Mesothelial cell of epicardium (in vitro differentiated cells): ENCODE measurements at places on chromosomes 7 and 10. TPM values are rescaled to one million over a fixed set of nuclear protein-coding genes. Genes with fewer than 3 reads are reported as not detected.

DNA sequence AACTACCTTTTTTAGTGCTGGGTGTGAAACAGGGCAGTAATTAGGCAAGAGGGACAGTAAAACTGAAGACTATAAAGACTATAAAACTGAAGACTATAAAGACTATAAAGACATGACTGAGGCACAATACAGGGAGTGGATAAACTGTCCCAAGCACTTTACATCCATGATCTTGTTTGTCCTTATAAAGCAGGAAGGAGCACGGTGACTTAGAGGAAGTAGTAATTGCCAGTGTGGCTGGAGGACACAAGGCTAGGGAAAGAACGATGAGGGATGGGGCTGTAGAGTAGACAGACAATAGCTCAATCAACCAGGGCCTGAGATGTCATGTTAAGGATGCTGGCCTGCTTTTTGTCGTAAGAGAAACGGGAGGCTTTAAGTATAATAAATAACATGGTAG is 26.0 kb downstream of the DNAJC12 start:
- H3K4me3 ChIP-seq = no peak overlapping the region
- H3K27ac ChIP-seq = no peak overlapping the region
- no peak for DNase-seq
- H3K27me3 ChIP-seq = no peaks in the 10 kb centered on the region

DNA sequence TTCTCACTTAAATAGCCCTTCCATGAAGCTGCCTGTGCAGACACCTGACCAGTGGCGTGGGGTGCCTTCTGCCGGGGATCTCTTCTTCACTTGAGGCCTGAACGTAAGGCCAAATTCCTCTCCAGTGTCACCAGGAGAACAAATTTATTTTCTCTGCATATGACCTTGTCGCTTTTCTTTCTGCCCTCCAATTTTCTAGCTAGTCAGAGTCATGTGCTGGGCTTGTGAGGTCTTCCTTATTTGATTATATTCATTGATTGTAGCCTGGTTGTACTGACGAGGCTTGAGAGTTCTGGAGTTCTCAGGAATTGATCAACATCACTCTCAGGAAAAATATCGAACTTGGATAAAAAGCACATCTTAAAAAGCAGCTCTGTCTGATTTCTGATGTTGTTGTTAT is 255.7 kb downstream of the BUB3 start:
- DNase-seq = no peak
- H3K4me3 ChIP-seq = no peak overlapping the region
- no peaks in the 10 kb centered on the region for H3K4me1 ChIP-seq
- H3K27ac ChIP-seq = no peak overlapping the region
- H3K36me3 ChIP-seq = no peaks in the 10 kb centered on the region

DNA sequence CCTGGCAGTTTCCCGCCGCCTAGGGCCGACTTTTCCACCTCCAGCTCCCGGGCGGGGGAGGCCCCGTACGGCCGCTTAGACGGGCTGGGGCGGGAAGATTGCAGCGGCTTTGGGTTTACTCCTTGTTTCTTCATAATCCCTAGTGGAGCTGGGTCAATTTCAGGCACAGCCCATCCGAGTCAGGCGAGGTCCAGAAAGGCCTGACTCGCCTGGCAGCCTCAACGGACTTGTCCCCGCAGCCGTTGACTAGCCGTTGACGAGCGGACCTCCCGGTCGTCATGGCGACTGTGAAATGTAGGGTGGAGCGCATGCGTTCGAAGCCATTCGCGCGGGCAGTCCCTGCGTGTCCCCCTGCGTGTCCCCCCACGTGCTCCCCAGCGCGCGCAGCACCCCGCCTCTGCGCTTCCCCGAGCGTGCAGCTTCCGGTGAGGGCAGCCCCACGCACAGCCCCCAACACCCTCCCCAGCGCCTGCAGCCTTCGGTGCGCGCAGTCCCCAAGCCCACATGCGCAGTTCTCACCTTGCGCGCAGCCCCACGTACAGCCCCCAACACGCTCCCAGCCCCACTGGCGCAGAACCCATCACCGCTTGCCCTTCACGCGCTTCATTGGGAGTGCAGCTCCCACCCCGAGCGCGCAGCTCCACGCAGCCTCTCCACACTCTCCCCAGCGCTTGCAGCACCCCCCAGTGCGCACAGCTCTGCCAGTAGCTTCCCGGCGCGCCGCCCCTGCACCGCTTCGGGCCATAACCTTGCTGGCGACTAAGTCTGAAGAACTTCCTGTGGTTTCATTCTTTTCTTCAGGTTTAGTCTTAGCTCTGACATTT is 67.8 kb downstream of the TBX20 start:
- no peak overlapping the region for H3K27ac ChIP-seq
- H3K27me3 ChIP-seq = peaks cover 55% of the 10 kb centered on the region
- H3K4me3 ChIP-seq = peak overlapping the region; percentile 75
- peak; percentile 20 for DNase-seq
- H3K4me1 ChIP-seq = peaks cover 19% of the 10 kb centered on the region
- H3K36me3 ChIP-seq = no peaks in the 10 kb centered on the region

DNA sequence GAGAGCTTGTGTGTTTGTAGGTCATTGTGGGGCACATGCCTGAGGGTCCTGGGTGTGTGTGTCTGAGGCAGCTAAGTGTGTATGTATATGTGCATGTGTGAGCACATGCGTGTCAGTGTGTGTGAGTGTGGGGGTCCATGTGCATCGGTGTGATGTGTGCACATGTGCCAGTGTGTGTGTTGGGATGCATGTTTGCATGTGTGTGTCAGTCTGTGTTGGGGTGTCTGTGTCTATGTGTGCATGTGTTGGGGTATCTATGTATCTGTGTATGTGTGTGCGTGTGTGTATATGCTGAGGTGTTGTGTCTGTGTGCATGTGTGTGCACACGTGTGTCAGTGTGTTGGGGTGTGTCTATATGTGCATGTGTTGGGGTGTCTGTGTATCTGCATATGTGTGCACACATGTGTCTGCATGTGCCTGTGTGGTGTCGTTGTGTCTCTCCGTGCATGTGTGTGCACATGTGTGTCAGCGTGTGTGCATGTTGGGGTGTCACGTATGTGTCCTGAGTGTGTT is 33.3 kb downstream of the PWWP2B start:
- H3K36me3 ChIP-seq = no peaks in the 10 kb centered on the region
- no peak for DNase-seq
- no peaks in the 10 kb centered on the region for H3K27me3 ChIP-seq

- no peaks in the 10 kb centered on the region for H3K36me3 ChIP-seq
- H3K27ac ChIP-seq = no peak overlapping the region
- no peaks in the 10 kb centered on the region for H3K27me3 ChIP-seq
- H3K4me1 ChIP-seq = peaks cover 4% of the 10 kb centered on the region
These were observed 27.3 kb downstream of the HYAL4 start for GRCh38 chr7:123871998-123872867.

DNA sequence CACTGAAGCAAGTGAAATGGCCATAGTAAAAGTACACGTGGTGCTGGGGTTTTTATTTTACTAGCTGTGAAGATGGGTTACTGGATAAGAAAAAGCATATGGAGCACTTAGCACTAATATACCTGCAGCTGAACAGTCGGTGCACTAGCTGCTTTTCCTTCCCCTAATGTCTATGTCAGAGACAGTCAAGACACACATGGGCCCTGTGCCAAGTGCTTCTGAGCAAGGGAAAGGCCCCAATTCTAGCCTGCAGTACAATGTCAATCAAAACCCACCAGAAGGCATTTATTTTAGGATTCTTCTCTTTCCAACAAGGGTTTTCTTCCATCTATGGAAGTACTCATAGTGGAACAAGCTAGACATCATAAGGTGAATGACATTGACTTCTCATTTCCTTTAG is 716.7 kb downstream of the CCSER2 start:
- no peak for DNase-seq
- H3K36me3 ChIP-seq = no peaks in the 10 kb centered on the region
- H3K4me1 ChIP-seq = no peaks in the 10 kb centered on the region
- H3K27ac ChIP-seq = no peak overlapping the region
- H3K27me3 ChIP-seq = peaks cover 3% of the 10 kb centered on the region
- H3K4me3 ChIP-seq = no peak overlapping the region

DNA sequence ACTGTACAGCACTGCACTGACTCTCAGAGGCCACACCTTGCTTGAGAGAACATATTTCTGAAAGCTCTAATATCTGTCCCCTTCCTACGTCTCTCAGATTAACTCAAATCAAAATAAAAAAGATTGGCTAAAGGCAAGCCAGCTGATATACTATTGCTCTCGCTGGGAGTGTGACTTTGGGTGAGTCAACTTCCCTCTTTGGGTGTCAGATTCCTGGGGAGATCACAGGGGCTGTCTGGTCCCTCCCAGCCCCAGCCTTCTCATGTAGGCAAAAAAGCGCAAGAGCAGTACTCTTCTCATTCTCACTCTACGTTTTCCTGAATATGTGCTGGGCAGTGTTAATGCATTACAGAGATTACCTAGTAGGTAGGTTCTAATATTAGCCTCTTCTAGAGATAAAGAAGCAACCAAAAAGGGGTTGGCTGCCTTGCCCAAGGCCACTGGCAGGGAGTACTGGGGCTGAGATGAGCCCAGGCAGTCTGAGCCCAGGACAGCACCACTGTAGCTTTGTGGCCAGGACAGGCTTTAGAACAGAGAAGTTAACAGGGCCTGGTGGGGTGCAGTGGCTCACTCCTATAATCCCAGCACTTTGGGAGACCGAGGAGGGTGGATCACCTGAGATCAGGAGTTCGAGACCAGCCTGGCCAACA is 9.1 kb upstream of the DENND2A start:
- no peak for DNase-seq
- H3K4me1 ChIP-seq = peaks cover 12% of the 10 kb centered on the region
- H3K36me3 ChIP-seq = no peaks in the 10 kb centered on the region
- H3K4me3 ChIP-seq = no peak overlapping the region

- no peaks in the 10 kb centered on the region for H3K36me3 ChIP-seq
- H3K4me3 ChIP-seq = no peak overlapping the region
- DNase-seq = no peak
These were observed 33.9 kb upstream of the GSAP start for GRCh38 chr7:77450054-77450453.

- DNase-seq = no peak
- H3K36me3 ChIP-seq = no peaks in the 10 kb centered on the region
- H3K4me1 ChIP-seq = no peaks in the 10 kb centered on the region
These were observed 849.8 kb downstream of the NXPH1 start for GRCh38 chr7:9283246-9283645.

DNA sequence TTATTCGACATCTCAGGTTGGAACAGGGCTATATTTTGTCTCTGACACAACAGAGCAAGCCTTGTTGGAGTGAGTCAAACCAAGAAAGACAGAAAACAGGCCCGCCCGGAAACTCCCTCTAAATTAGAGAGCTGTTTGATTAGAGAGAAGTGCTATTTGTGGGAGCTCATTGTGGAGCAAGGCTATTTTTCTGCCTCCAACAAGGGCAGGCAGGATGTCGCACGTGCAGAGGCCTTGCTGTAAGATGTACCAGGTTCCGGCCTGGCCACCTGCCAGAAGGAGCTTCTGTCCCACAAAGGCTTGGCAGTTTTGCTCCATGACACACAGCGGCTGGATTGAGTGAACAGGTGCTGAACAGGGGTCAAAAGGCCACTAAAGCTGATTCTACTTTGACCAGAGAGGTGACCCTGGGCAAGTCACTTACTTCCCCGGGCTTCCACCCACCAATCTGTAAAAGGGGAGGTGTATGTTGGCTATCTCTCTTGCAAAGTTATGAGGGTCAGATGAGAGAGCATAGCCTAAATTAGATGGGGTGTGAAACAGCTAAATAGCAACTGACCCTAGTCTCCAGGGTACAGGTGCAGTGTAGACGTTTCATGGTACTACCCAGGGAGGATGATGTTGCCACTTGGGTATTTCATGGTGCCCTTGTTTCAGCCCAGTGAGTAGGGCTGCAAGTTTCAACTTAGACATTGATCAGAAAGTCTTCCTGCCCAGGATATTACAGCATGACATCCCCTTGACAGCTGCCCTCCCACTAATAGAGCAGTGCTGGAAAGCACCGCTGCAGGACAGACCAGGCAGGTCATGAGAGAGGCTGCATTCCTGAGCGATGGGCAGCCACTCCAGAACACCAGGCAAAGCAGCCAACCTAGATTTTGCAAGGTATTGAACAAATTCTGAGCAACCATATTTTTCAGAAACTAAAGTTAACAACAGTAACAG is 62.0 kb downstream of the VSTM4 start:
- H3K36me3 ChIP-seq = no peaks in the 10 kb centered on the region
- H3K4me1 ChIP-seq = peaks cover 12% of the 10 kb centered on the region
- peaks cover 18% of the 10 kb centered on the region for H3K27me3 ChIP-seq
- H3K27ac ChIP-seq = no peak overlapping the region
- DNase-seq = no peak

- no peaks in the 10 kb centered on the region for H3K36me3 ChIP-seq
- H3K4me1 ChIP-seq = no peaks in the 10 kb centered on the region
- peaks cover 11% of the 10 kb centered on the region for H3K27me3 ChIP-seq
- DNase-seq = no peak
These were observed 165.9 kb downstream of the ABCA13 start for GRCh38 chr7:48337012-48337621.

- peaks cover 1% of the 10 kb centered on the region for H3K4me1 ChIP-seq
- DNase-seq = no peak
- H3K27ac ChIP-seq = no peak overlapping the region
- no peak overlapping the region for H3K4me3 ChIP-seq
- no peaks in the 10 kb centered on the region for H3K36me3 ChIP-seq
- no peaks in the 10 kb centered on the region for H3K27me3 ChIP-seq
These were observed 329.2 kb downstream of the BBS9 start for GRCh38 chr7:33458581-33458980.

Gene PDE6C
- total RNA-seq = not detected in 3 replicates

Gene ANXA11
- total RNA-seq = 215 to 238 TPM (median 226 TPM) in 3 replicates

Gene UFSP1
- 6.0 to 8.0 TPM (median 6.4 TPM) in 3 replicates for total RNA-seq

Gene OR6B1
- not detected in 3 replicates for total RNA-seq

Gene CRYGN
- total RNA-seq = 9.4 to 12.2 TPM (median 10.5 TPM) in 3 replicates

Gene CCL24
- not detected in 3 replicates for total RNA-seq

Gene ABCB8
- 39.8 to 48.0 TPM (median 40.7 TPM) in 3 replicates for total RNA-seq

Gene LRIT1
- not detected in 3 replicates for total RNA-seq

Gene C10orf105
- 0.11 to 0.25 TPM (median 0.18 TPM) in 3 replicates for total RNA-seq

Gene ITGB1
- 294 to 307 TPM (median 307 TPM) in 3 replicates for total RNA-seq

Gene TMEM209
- 23.9 to 27.8 TPM (median 23.9 TPM) in 3 replicates for total RNA-seq
